ENCODE measurements at places on chromosomes 6 and 20. TPM values are rescaled to one million over a fixed set of nuclear protein-coding genes. Genes with fewer than 3 reads are reported as not detected.

The MYCT1 gene
- 16.4 TPM for total RNA-seq

The HLA-B gene
- 727 TPM for total RNA-seq

The TAF11 gene
- 24.2 TPM for total RNA-seq

The GLP1R gene
- 0.33 TPM for total RNA-seq

The PBOV1 gene
- total RNA-seq, result not detected

The TFAP2D gene
- total RNA-seq, result not detected

The GPR31 gene
- total RNA-seq, result not detected

The HLA-DRB5 gene
- 66.2 TPM for total RNA-seq

The HTR1E gene
- total RNA-seq, result not detected

The C20orf144 gene
- total RNA-seq, result 0.16 TPM

The WFDC10B gene
- total RNA-seq, result not detected

The HFE gene
- 5.6 TPM for total RNA-seq

The DPPA5 gene
- total RNA-seq, result not detected

GRCh38 chr6:135640449-135641111 lies 143.0 kb upstream of the AHI1 start:
- H3K4me3 ChIP-seq, result no peak overlapping the region
- no peak overlapping the region for H3K27ac ChIP-seq
- no peaks in the 10 kb centered on the region for H3K36me3 ChIP-seq
- DNase-seq, result no peak

DNA sequence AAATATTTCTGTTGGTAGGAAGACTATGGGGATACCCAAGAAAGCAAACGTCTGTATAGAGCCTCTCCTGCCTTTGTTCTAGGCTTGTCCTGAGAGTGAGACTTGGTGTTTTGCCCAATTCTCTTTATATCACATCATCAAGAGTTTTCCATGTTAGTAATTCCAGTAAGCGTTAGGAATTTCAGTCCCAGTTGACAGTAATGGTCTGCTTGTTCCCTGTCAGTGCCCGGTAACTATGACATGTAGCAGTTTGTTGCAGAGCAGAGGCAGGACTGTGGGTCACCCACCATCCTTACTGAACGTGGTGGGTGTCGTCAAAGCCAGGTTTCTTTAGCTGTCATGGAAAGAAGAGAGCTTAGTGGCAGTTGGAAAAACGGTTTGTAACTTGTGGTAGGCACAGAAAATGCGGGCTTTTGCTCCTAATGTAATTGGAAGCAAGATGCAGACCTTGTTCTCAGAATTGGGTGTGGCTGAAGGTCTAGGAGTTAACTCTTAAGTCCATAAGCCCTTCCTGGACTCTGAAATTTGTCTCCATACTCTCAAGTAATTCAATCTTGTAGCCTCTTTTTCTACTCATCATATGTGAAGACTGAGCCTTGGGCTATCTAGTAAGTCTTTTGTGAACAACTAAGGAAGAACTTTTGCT lies 188.8 kb downstream of the TMEM242 start:
- no peak overlapping the region for H3K4me3 ChIP-seq
- H3K27ac ChIP-seq, result peak overlapping the region; percentile 53
- no peaks in the 10 kb centered on the region for H3K4me1 ChIP-seq
- no peak for DNase-seq
- H3K27me3 ChIP-seq, result no peaks in the 10 kb centered on the region

- no peaks in the 10 kb centered on the region for H3K4me1 ChIP-seq
- no peak for DNase-seq
- no peaks in the 10 kb centered on the region for H3K27me3 ChIP-seq
- no peak overlapping the region for H3K4me3 ChIP-seq
- H3K27ac ChIP-seq, result no peak overlapping the region
Observed at GRCh38 chr20:5090191-5090590, 29.6 kb downstream of the PCNA start.

DNA sequence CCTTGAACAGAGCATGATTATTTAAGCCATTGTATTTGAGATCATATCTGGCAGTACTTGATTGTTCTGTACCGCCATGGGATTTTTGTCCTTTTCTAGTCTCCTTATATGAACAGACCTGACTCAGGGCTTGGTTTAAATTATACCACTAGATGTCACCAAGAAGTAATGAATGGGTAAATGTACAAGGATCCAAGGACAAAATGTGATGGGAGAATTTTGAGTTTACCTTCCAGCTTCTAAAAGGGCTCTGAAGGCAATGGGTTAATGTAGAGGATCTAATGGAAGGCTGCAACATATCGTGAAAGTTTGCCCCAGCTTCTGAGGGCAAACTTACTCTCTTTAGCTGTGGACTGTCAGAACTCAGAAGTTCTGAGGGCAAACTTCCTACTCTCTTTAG lies 12.0 kb downstream of the RNF8 start:
- H3K27me3 ChIP-seq, result no peaks in the 10 kb centered on the region
- no peaks in the 10 kb centered on the region for H3K36me3 ChIP-seq
- H3K4me1 ChIP-seq, result peaks cover 7% of the 10 kb centered on the region
- no peak for DNase-seq

GRCh38 chr6:106187424-106187982 lies 101.4 kb downstream of the PRDM1 start:
- H3K27me3 ChIP-seq, result no peaks in the 10 kb centered on the region
- no peaks in the 10 kb centered on the region for H3K4me1 ChIP-seq
- no peak overlapping the region for H3K4me3 ChIP-seq
- H3K36me3 ChIP-seq, result no peaks in the 10 kb centered on the region
- no peak for DNase-seq
- no peak overlapping the region for H3K27ac ChIP-seq

DNA sequence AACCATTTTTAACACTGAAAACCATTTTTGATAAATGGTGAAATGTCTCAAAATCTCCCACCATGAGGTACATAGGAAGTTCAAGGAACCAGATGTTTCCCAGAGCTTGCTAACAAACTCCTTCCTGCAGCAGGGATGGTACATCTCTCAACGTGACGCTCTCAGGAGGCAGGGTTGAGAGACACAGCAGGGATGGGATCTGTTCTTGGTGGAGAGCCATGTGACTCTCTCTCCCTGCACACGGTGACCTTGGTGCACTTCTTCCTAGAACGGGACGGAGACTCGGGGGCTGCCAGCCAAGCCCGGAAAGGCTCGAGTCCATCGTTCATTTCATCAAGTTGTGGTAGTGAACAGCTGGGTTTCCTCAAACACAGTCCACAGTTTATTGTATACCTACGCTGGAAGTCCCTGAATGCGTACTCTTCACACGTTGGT lies 94.2 kb downstream of the FAM50B start:
- no peaks in the 10 kb centered on the region for H3K4me1 ChIP-seq
- no peak overlapping the region for H3K27ac ChIP-seq
- H3K4me3 ChIP-seq, result no peak overlapping the region
- H3K27me3 ChIP-seq, result no peaks in the 10 kb centered on the region

DNA sequence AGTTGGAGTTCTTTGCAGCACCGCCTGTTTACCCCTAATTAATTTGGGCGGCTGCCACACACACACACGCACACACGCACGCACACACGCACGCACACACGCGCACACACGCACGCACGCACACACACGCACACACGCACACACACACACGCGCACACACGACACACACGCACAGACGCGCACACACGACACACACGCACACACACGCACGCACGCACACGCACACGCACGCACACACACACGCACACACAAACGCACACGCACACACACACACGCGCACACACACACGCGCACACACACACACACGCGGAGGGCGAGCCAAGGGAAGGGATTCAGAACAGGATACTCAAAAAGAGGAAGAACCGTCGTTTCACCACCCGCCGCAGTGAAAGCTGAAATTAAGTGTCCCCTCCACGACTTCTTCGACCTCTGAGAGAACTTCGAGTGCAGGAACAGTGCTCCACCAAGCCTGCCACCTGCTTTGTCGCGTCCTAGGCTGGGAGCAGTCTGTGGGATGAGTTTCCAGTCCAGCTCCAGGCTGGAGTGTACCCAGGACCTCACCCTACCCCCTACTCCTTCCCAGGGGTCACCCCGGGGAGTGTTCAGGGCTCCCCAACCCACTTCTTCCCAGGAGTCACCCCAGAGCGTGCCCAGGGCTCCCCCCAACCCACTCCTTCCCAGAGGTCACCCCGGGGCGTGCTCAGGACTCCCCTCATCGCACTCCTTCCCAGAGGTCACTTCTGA lies 1.1 kb downstream of the RNASET2 start:
- H3K27me3 ChIP-seq, result no peaks in the 10 kb centered on the region
- peak overlapping the region; percentile 90 for H3K27ac ChIP-seq
- H3K4me3 ChIP-seq, result peak overlapping the region; percentile 84
- H3K36me3 ChIP-seq, result no peaks in the 10 kb centered on the region

GRCh38 chr6:163180874-163181541 lies 233.5 kb upstream of the QKI start:
- H3K36me3 ChIP-seq, result no peaks in the 10 kb centered on the region
- H3K27me3 ChIP-seq, result no peaks in the 10 kb centered on the region
- no peak overlapping the region for H3K4me3 ChIP-seq
- H3K27ac ChIP-seq, result no peak overlapping the region
- no peak for DNase-seq
- no peaks in the 10 kb centered on the region for H3K4me1 ChIP-seq

DNA sequence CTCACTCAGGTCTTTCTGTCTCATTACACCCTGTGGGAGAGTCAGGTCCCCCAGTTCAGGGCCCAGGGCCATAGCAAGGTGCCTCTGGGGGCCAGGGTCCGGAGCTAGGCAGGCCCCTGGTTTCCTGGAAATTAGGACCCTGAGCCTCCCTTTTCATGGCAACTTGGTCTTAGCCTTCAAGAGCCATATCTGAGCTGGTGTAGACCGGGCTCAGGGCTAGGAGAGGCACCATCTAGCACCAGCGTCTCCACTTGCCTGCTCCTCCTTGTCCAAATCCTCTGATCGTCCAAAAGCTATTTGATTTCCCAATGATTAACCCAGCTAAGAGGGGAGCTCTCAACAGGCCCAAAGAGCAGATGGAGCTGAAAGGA lies 5.6 kb downstream of the MDFI start:
- H3K36me3 ChIP-seq, result no peaks in the 10 kb centered on the region
- no peaks in the 10 kb centered on the region for H3K27me3 ChIP-seq
- no peak for DNase-seq
- H3K27ac ChIP-seq, result no peak overlapping the region
- no peak overlapping the region for H3K4me3 ChIP-seq

- no peak overlapping the region for H3K4me3 ChIP-seq
- H3K36me3 ChIP-seq, result no peaks in the 10 kb centered on the region
- H3K4me1 ChIP-seq, result no peaks in the 10 kb centered on the region
- H3K27me3 ChIP-seq, result no peaks in the 10 kb centered on the region
- no peak overlapping the region for H3K27ac ChIP-seq
Observed at GRCh38 chr6:24385536-24386269, 17.0 kb upstream of the MRS2 start.

GRCh38 chr6:161618831-161619454 lies 345.1 kb upstream of the AGPAT4 start:
- H3K4me1 ChIP-seq, result no peaks in the 10 kb centered on the region
- no peak overlapping the region for H3K27ac ChIP-seq
- H3K36me3 ChIP-seq, result no peaks in the 10 kb centered on the region
- no peak overlapping the region for H3K4me3 ChIP-seq
- H3K27me3 ChIP-seq, result no peaks in the 10 kb centered on the region

GRCh38 chr20:63074631-63075030 lies 67.9 kb upstream of the BHLHE23 start:
- no peaks in the 10 kb centered on the region for H3K36me3 ChIP-seq
- H3K4me3 ChIP-seq, result no peak overlapping the region
- no peak overlapping the region for H3K27ac ChIP-seq
- no peaks in the 10 kb centered on the region for H3K4me1 ChIP-seq
- H3K27me3 ChIP-seq, result peaks cover 59% of the 10 kb centered on the region

GRCh38 chr6:162940426-162940825 lies 212.7 kb downstream of the PACRG start:
- no peak for DNase-seq
- H3K4me3 ChIP-seq, result no peak overlapping the region
- no peaks in the 10 kb centered on the region for H3K4me1 ChIP-seq
- no peaks in the 10 kb centered on the region for H3K27me3 ChIP-seq

DNA sequence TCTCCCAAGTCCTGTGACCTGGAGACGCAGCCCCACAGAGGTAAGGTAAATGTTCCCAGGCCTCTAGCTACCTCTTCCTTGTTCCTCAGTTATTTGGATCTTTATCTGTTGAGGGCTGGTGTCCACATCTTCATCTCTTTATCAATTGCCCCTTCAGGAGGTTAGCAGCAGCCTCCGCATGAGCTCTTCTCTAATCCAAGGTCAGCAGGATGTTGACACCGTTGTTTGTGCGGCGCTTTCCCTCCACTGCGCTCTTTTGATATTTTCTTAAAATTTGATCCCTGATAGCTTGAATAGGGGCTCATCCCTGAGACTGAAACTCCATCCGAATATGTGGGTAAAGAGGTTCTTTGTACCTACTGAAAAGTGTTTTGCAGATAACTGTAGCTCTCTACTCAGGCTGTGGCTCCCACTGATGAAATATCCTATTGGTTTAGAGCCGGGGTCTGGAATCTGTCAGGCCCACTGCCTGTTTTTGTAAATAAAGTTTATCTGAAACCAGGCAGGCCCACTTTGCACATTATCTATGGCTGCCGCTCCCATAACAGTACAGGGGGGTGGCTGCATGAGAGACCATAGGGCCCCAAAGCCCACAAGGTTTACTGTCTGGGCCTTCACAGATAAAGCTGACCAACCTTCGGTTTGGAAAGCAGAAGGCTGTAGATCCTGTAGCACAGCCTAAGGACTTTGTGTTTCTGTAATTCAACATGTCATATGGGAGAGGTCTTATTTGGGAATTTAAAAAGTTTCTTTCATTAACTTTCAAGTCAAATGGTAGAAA lies 362.6 kb downstream of the QKI start:
- no peaks in the 10 kb centered on the region for H3K27me3 ChIP-seq
- no peak overlapping the region for H3K4me3 ChIP-seq
- no peaks in the 10 kb centered on the region for H3K36me3 ChIP-seq
- no peaks in the 10 kb centered on the region for H3K4me1 ChIP-seq
- no peak for DNase-seq
- no peak overlapping the region for H3K27ac ChIP-seq

DNA sequence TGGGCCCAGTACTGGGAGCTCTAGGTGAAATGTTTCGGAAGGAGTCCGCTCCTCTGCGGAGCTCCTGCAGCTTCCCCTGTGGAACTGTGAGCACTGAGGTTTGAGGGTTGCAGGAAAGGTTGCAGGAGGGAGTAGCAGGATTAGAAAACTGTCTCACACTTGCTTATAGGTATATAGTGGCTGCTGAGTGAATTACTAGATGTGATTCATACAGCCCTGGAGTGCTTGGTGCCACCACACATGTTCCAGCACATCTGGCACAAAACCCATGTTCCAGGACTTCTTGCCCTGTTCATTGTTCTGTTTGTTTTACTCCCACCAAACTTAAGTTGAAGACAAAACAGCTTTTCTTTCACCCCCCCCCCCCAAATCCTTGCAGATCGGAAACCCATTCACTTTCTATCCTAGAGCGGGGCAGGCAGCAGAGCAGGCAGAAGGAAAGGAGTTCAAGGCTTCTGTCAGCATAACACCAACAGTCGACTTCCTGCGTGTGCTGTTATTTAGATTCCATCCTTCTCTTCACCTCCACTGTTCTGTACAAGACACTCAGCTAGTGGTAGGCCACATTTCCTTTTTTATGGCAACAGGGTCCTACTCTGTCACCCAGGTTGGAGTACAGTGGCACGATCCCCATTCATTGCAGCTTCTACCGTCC lies 669 bp upstream of the PEX6 start:
- H3K36me3 ChIP-seq, result no peaks in the 10 kb centered on the region
- H3K4me3 ChIP-seq, result peak overlapping the region; percentile 85
- peak overlapping the region; percentile 94 for H3K27ac ChIP-seq
- no peaks in the 10 kb centered on the region for H3K27me3 ChIP-seq
- no peak for DNase-seq

GRCh38 chr6:169700296-169700695 lies 1.5 kb downstream of the WDR27 start:
- no peaks in the 10 kb centered on the region for H3K27me3 ChIP-seq
- H3K4me1 ChIP-seq, result peaks cover 6% of the 10 kb centered on the region
- DNase-seq, result no peak
- H3K36me3 ChIP-seq, result no peaks in the 10 kb centered on the region
- H3K27ac ChIP-seq, result no peak overlapping the region

- peaks cover 15% of the 10 kb centered on the region for H3K4me1 ChIP-seq
- H3K4me3 ChIP-seq, result no peak overlapping the region
- DNase-seq, result no peak
- peaks cover 13% of the 10 kb centered on the region for H3K36me3 ChIP-seq
- H3K27me3 ChIP-seq, result no peaks in the 10 kb centered on the region
Observed at GRCh38 chr6:36605560-36606391, 11.6 kb downstream of the SRSF3 start.

All from breast epithelium (tissue), 4 donors.